Stimulated activated CD8-positive, alpha-beta memory T cell treated with anti-CD3 and anti-CD28 coated beads, Interleukin-7, amount 100 ng/mL, for 48 hours (primary cell): ENCODE measurements at places on chromosomes 7 and 10.

DNA sequence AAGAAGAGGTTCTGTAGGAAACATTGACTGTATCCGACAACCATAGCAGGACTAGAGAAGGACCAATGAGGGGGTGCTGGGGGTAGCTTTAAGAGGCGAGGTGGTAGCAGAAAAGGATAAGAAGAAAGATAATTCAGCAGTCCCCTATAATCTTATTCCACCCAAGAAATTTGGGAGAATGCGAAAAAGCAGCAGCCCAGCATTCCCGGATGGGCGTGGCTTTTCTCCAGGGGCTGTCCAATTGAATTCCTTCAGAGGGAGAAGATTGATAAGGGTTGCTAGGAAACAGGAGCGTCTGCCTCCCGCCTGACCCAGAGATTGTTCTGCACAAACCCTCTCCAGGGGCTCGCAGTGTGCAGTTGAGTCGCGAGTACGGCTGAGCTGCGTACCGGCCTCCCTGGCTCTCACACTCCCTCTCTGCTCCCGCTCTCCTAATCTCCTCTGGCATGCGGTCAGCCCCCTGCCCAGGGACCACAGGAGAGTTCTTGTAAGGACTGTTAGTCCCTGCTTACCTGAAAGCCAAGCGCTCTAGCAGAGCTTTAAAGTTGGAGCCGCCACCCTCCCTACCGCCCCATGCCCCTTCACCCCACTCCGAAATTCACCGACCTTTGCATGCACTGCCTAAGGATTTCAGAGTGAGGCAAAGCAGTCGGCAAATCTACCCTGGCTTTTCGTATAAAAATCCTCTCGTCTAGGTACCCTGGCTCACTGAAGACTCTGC is at the start of gene GRM3:
Gene GRM3 (plus strand): TSS at position 349 of the 721 bp plus-strand sequence. CDS start 121,237 bp downstream, outside the sequence.
- DNase-seq: no peak

- no peak for DNase-seq
These were observed 283.3 kb downstream of the TNS3 start for GRCh38 chr7:47298636-47299035.

DNA sequence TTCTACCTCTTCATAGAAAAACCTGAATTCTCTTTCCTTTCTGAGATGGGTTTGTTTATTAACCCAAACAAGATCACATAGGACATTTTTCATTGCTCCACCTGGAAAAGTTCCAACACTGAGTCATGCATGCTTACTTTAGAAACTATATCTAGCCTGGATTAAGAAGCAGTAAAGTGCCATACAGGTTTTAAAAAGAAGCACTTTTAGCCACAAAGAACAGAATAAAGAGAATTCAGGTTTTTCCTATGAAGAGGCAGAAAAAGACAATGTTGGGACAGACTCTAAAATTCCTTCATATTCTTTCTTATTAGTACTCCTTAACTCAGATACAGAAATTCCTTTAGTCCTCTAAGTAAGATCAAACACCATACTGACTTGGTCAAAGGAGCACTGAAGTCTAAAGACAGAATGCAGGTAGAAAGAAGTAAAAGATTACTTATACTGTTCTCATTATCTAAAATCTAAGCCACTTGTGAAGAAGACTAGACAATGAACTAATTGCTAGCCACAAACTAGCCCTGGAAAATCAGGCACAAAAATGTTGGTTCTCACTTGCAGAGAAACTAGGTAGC is 241.3 kb downstream of the ANK3 start:
- no peak for DNase-seq

DNA sequence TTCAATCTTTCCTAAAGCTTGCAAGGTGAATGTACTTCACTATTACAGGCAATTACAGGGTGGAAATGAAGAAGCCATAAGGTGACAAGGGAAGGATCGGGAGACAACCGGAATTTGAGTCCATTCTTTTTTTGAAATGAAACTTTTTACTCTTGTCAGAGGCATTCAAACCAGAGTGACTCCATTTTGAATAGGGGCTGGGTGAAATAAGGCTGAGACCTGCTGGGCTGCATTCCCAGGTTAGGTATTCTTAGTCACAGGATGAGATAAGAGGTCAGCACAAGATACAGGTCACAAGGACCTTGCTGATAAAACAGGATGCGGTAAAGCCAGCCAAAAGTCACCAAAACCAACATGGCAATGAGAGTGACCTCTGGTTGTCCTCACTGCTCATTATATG is 363.3 kb downstream of the TYW1 start:
- no peak for DNase-seq

- no peak for DNase-seq
These were observed 28.8 kb upstream of the CCNJ start for GRCh38 chr10:96014473-96015102.

DNA sequence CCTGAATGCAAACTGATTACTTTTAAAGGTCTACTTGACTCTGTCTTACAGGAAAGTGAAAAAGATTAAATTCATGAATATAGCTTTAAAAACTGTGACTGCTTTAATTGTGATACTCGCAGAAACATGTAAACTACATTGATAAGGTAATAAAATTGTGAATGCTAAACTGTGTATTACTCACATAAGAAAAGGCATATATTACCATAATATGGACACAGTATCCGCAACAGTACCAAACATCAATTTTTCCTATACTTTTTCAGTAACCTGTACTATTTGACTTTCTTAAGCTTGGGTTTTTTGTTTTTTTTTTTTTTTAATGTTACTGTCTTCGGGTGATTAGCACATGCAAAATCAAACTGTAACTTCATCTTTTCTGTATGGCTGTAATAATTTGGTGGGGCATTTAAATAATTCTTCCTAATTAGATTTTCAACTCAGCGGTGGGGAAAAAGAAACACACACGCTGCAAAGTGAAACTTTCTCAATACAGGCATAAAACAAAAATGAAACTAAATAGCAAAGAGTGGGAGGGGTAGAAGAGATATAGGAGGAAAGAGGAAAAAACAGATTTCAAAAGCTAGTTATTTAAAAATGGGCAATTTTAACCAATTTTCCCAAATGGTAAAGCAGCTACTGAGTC is 23.2 kb downstream of the NT5C3A start:
- DNase-seq: no peak

- DNase-seq: no peak
These were observed 76.6 kb upstream of the HGF start for GRCh38 chr7:81846398-81846797.

- no peak for DNase-seq
These were observed 87.3 kb upstream of the KAT6B start for GRCh38 chr10:74738985-74739567.

DNA sequence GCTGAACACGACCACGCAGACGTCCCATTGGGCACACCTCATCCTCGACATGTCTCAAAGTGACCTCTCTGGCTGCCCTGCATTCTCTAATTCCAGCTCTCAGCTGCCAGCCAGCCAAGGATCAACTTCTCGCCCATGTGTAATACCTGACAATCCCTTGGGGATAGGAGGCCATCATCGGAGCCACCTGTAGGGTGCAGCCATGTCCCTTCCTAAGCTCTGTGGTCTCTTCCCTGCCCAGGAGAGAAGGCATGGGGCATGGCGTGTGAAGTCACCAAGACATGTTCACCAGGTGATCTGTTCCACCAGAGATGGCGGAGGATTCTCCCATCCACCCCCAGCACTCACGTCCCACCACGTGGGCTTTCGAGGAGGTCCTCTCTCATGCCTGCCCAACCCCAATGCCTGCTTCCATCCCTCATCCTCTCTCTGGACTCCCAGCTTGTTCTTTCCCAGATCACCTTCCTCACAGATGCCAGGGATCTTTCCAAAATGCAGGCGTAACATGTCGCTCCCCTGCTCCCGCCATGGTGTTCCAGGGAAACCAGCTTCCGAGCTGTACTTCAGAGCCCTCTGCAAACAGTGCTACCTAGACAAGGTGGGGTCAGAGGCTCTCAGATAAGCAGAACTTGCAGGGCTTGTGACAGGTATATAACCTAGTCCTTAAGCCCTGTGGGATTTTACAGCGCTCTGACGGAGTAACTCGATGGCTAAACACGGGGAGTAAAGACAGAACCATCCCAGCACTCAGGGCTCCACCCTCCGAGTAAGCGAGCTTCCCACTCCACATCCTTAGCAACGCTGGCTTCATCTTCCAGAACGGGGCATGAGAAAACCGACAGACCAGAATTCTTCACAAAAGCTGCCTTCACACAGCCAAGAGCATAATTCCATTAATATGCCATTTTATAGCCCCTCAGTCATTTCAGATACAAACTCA is 41.1 kb downstream of the BRI3 start:
- no peak for DNase-seq

DNA sequence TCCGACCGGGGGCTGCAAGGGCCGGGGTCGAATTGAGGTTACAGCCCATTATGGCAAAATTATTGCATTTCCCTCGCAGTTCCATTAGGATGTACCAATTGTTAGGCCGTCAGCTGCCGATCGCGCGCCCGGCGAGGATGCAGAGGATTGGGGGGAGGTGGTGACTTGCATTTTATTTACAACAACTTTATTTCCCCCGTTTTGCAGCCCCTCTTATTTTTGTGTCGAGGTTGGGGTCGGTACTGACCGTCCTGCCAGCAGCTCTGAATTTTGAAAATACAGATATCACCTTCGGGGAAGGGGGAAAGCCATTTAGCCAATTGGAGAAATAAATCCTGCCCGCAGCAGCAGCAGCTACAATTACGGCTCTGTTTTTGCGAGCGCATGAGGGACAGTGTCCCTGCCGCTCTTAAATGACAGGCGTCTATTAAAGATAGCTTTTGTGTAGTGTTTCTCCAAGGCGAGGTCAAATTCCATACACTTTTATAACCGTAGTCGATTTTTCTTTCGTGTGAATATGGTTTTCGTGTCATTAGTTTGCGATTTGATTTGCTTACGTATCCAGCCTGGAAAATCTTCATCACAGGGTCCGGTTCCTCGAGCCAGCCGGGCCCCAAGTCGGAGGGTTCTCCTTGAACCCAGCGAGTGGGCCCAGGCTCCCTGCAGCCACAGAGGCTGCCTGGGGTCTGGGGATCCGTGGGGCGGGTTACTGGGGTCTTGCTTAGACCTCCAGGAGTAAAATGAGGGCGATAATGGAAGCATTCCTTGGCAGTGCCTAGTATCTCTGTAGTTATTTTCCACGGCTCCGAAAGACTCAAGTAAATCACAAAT is 684 bp upstream of the HOXA5 start:
- DNase-seq: no peak

GRCh38 chr10:113665806-113666354 is 2.0 kb upstream of the NRAP start:
- no peak for DNase-seq

- no peak for DNase-seq
These were observed 7.0 kb downstream of the NFKB2 start for GRCh38 chr10:102402512-102402896.

DNA sequence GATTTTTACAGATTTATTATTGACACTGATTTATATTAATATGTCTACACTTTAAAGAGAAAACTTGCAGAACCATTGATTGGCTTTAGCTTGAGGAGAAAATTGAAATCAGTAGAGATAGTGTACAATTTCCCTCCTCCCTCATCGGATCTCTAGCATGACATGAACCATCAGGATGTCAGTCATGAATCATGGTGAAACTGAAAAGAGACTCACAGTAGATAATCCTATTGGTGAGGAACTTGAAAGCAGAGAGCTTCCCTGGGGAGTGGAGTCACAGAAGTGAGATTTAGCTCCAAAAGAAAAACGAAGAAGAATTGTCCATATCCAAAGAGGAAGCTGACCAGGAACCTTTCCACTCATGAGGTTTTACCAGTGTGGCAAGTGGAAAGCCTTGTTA is 346.8 kb downstream of the ABCA13 start:
- no peak for DNase-seq

- no peak for DNase-seq
These were observed 37.8 kb upstream of the COMMD3 start for GRCh38 chr10:22278441-22278782.

DNA sequence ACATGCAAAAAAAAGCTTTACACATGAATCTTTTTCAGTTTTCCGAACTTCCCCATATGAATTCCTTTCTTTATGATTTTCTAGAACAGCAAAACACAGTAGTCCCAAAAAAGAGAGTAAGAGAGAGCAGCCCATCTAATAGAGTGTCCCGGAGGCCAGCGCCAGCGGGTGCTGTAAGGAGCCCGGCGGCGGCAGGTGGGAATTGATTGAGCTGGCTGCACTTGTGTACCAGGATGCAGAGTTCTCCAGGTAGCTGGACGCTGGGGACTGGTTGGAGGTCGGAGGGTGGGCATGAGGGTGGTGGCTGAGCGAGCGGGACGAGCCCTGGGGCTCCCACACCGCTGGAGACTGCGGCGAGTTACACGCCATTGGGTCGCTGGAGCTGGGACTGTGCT is 4.0 kb downstream of the DLX5 start:
- DNase-seq: no peak

GRCh38 chr7:539731-540411 is 20.2 kb upstream of the PDGFA start:
- no peak for DNase-seq

GRCh38 chr10:77563638-77564270 is 73.9 kb downstream of the KCNMA1 start:
- DNase-seq: no peak

DNA sequence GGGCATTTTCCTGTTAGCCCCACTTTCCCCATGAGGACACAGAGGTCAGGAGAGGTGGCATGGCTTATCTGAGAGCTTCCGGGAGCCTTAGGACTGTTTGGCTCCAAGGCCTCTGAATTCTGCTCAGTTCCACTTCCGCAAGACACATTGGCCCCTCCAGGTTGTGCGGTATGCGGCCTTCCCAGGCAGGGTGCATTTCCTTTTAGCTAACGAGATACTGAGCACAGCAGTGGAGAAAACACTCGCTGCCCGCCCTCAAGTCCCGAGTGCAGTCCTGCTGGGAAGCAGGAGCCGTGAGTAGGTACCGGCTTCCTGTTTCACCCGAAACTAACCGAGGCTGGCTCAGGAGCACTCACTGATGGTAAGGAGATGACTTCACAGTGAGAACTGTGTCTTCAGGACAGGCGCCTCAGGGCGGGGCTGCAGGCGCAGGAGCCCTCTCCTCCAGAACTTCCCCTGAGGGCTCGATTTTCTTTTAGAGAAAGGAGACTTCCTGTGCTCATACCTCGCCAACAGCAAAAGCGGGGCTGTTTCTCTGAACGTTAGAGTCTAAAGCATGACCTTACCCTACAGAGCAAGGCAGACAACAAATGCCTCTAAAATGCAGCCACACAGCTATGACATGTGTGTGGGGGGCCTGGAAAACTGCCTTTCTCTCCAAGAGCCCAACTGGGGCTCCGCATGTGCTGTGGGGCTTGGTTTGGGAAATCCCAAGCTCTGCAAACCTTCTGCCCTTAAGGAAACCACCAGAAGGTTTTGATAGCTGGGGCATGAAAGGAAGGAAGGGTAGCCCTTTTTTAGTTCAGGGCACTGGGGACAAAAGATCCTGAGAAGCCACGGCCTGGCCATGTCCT is 25.9 kb downstream of the RGS10 start:
- DNase-seq: peak; percentile 75

DNA sequence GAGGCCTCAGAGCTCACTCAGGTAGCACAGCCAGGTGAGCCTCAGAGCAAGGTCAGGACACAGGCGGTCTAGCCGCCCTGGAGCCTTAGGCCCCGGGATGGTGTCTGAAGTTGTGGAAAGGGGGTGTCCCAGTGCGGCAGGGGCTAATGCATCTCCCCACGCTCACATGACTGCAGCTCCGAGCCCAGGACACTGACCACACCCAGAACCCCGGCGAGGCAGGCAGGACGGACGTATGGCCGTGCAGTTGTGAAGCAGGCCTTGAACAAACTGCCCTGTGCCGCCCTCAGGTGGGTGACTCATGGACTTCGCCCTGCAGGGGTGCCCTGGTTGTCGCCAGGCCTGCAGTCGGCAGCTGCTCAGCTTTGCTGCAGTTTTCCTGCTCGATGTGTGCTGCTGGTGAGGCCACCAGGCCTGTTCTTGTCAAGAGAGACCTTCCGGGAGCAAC is 5.0 kb upstream of the PRKAR1B start:
- DNase-seq: no peak
